ENCODE measurements at places on chromosomes 6 and 20.

DNA sequence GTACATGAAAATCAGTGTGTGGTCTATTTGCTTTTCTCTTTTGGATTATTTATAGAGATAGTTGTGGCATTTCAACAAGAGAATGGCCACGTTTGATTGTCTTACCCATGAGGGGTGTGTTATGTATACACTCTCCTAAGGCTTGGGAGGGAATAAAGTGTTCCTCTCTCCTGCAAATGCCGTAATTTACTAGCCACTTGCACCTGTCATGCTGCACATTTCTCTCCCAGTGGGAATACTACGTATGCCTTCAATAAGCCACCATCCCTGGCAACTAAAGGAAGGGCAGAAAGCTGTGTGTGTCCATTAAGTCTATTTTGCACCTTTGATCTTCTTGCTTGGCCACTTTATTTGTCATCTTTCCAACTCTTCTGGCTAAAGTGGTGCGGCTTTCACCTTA lies 541.2 kb downstream of the QKI start:
- DNase-seq: no peak

GRCh38 chr20:48049641-48050040 lies 264.4 kb upstream of the SULF2 start:
- DNase-seq: no peak

- no peak for DNase-seq
These were observed 20.0 kb downstream of the RNF144B start for GRCh38 chr6:18406955-18407749.

GRCh38 chr6:89952686-89953085 lies 58.4 kb downstream of the GJA10 start:
- peak; percentile 66 for DNase-seq

DNA sequence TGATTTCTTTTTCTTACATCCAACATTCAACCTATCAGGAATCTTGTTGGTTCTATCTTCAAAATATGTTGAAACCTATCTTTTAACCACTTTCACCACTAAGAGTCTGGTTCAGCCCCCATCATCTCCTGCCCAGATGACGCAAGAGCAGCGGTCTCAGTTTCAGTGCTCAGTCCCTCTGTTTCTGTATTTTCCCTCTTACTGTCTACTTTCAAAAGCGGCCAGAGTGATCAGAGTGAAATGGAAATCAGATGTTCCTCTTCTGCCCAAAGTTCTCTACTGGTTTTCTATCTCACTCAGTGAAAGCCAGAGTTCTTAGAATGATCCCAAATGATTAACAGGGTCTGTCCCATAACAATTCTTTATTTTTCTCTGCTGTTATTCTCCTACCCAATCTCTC lies 147.9 kb upstream of the PDE7B start:
- no peak for DNase-seq

GRCh38 chr6:163668061-163668426 lies 253.5 kb downstream of the QKI start:
- no peak for DNase-seq

GRCh38 chr20:31642837-31643236 lies 5.1 kb downstream of the COX4I2 start:
- no peak for DNase-seq

GRCh38 chr20:4947817-4948559 lies 53.3 kb downstream of the SLC23A2 start:
- no peak for DNase-seq

DNA sequence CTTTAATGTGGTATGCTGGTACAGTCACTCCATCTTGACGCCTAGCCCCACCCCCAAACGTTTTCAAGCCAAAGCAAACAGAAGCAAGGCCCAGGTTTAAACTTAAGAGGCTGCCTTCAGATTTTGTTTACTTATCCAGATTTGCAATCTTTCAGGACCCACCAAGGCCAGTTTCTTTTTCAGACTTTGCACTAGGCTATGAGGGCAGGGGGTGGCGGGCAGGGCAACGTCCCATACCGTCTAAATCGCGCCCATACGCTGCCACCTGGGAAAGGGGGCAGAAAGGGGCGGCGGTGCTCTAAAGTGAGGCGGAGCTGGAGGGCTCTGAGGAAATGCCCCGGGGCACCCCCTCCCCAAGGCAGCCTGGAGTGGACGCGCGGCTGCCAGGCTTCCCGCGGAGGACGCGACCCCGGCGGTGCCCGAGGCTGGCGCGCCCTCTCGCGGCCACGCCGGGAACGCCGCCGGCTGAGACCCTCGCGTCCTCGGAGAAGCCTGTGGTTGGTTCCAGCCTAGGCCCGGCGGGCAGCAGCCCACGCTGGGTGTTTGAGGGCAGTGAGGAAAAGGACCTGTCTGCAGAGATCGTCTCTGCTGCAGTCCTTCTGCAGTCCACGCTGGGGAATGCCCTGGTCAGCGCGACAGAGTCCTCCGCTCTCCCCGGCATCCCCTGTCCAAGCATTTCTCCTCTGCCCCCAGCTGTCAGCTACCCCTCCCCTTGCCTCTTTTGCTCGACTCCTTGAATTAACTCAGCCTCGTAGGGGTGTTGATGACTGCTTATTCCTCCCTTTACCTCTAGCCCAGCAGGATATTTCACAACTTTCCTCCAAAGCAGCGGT lies 129.2 kb upstream of the PRND start:
- peak; percentile 89 for DNase-seq

DNA sequence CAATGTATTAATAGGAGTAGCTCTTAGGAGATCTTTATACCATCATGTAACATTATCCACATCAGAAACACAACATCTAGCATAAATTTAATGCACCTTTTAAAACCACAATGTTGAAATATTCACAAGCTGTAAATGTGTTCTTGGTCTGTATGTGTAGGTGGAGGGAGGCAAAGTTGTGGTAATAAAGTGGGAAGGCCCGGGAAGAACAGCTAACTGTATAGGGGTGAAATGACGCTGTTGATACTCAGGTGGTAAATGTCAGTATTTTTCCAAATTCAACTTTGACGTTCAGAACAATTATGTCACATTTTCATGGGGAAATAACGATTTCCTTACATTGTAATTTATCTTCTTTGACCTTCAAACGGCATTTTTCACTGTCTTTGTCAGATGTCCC lies 146.0 kb upstream of the STMND1 start:
- no peak for DNase-seq

Data from activated CD8-positive, alpha-beta memory T cell treated with anti-CD3 and anti-CD28 coated beads for 24 hours (primary cell).